ENCODE measurements at places on chromosomes 3 and 15.

GRCh38 chr15:42118650-42119445, 24.5 kb upstream of the PLA2G4D start:
- no peak for DNase-seq

DNA sequence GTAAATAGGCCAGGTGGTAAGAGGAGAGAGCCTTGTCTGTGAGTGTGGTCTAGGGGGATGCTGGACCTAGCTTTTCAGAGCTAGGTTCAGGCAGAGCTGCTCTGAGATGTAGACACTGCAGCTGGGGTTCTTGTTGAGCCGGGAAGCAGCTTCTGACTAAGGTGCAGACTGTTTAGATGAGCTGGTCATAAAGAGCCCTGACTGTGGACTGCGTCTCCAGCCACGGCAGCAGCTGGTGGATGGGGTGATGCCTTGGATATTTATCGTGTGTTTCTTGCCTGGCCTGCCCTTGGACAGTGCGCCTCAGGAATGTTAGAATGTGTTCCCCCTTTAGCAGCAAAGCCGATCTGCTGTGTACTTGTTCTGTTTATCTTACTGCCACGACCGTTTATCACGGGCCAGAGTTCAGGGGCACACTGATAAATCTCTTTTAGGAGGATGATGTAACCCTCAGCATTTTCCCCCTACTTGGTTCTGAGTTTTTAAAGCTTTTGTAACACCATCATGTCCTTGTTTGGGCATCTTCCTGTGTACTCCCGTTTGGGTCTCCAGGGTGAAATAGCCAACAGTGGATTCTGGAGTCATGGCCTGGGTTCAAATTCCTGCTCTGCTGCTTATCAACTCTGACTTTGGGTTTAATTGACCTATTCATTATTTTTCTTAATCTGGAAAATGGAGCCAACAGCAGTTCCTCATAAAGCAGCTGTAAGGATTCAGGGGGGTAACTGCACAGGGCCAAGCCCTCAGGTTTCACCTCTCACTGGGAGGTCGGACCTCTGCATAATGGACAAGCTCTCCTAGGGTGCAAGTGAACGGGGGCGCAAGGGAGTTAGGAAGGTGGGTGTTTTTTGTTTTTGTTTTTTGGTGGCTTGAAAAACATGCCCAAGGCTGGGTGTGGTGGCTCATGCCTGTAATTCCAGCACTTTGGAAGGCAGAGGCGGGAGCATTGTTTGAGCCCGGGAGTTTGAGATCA, 51.4 kb downstream of the FLNB start:
- no peak for DNase-seq

DNA sequence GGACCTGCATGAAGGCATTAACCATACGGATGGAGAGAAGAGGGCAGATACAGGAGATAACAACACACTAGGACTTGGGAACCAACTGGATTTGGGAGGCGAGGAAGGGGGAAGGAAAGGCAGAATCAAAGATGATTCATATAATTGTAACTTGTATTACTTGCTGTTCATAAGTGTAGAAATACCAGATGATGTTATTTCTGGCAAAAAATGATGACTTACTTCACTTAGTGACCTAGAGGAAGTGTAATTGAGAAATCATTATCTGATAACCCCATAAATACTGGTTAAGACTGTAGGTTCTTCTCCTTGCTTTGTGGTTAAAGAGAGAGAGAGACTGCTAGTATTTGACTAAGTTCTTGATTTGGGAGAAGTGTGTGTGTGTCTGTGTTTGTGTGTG, 50.5 kb upstream of the GK5 start:
- DNase-seq = no peak

DNA sequence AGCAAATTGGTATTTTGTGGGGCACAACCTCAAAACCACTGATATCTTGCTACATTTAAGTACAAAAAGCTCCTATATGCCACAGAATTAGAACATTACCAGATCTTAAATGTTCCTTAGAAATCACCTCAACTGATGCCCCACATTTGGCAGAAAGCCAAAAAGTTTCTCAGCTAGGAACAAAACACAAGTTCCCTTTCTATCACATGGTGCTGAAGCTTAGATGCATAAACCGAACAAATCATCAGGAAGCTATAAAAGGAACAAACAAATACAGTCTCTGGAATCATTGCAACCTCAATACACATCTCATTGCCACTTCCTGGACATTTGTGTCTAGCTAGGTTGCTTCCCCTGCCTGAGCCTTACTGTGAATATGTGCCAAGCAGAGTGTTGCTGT, 492.6 kb downstream of the LPP start:
- DNase-seq = no peak

DNA sequence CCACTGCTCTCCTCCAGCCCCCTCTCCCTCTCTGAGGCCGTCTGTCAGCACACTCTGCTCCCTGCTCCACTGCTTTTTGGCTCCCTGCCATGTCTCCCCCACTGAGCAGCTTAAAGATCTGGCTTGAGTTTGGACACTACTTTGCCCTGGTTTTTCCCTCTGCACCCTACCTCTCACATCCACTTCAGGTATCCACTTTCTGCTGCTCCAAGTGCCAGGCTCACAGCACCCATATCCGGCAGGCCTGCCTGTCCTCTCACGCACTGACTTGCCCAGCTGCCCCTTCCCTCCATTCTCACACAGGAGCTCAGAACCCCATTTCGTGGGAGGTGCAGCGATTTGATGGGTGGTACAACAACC, 3.7 kb downstream of the DUOX1 start:
- DNase-seq = no peak

GRCh38 chr3:125120379-125121122, 64.8 kb upstream of the HEG1 start:
- no peak for DNase-seq

DNA sequence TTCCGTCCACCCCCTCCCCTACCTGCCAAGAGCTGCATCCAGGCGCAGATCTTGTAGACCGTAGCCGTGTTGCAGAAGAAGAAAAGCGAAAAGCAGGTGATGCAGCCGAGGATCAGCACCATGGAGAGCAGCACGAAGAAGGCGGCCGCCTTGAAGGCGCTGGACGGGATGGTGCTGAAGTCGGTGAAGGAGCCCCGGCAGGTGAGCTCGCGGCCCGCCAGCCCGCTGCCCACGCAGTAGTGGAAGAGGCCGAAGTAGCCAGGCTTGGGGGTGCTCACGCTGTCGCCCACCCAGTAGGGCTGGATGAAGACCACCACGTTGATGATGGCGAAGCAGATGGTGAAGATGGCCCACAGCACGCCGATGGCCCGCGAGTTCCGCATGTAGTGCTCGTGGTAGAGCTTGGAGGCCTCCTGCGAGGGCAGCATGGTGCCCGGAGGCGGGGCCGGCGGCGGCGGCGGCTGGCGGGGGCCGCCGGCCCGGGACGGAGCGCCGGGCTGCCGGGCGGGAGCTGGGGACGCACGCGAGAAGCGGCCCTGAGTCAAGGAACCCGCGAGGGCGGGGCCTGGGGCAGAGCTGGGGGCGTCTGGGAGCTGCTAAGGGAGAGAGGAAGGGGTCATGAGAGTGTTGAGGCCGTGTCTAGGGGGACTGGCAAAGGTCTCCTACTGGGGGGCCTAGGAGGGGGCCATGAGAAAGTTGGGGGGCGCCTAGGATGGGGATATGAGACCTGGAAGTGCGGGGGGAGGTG, 1.2 kb downstream of the LHFPL4 start:
- peak; percentile 23 for DNase-seq

DNA sequence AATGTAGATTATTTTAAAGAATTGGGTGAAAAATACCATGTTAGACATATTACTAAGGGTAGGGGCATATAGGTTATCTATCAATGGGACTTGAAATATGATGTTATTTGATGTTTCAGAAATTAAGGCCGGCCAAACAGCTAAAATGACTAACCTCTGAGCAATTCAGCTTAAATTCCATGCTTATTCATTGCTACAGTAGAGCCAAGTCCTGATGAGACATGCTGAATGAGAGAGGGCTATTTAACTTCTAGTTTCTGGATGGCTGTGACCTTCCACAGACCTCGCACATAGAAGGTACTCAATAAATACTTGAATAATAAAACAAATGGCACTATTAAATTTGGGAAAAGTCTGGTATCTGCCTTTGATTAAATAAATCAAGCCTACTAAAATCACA, 175.6 kb upstream of the WNT5A start:
- DNase-seq = no peak

DNA sequence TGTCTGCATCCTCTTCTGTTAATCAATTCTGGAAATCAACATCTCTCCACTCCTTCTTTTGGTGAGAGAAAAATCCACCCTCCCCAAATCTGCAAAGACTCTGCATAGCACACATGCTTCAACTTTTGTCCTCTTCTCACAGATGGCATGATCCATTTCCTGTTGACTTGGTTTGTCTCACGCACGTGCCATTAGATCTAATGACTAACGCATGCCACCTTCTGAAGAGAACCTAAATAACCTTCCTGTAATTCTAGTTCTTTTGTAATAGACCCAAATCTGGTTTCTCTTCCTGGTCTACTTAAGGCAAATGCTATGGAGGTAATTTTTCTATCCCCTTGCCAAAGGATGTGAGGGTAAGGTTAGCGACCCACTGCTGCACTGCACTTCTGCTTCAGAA, 51.0 kb upstream of the ATOSA start:
- DNase-seq = no peak

DNA sequence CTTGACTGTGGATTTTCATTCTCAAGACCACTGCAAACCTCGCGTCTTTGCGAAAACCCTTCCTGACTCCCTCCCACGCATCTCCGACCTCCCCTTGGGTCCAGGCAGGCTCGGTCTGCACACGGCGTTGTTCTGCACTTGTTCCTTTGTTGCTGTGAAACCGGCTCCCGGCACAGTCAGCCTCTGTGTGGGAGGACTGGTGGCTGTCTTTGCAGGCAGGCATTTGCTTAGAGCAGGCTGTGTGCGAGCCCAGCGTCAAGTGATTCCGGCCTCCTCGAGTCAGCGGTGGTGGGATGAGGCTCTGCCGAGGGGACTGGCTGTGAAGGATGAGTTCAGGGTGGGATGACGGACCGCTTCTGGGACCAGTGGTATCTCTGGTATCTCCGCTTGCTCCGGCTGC, 102.6 kb upstream of the ROPN1 start:
- DNase-seq = no peak

- DNase-seq = no peak
Observed at GRCh38 chr3:53680028-53680427, 166.2 kb downstream of the CHDH start.

GRCh38 chr3:31230425-31231223, 302.1 kb upstream of the STT3B start:
- DNase-seq = no peak

- no peak for DNase-seq
Observed at GRCh38 chr3:38490281-38491030, 5.7 kb upstream of the EXOG start.

GRCh38 chr3:151796105-151796680, 17.7 kb upstream of the AADAC start:
- no peak for DNase-seq

GRCh38 chr3:118636841-118637240, 397.8 kb downstream of the IGSF11 start:
- DNase-seq = no peak

DNA sequence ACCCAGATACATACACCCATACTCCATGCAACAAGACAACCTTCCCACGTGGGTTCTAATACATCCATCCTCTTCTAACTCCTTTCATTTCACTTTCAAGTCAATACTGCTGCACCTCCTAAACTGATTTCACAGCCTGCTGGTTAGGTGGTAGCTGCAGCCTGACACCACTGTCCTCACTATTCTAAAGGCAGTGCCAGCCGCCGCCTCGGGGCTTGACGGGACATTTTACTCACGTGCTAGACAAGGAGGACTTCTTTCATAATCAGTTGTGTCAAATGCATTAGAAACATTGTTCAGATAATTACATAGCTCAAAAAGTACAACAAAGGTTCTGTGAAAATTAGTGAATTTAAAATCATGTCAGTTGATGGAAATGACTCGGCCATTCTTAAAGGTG, 6.3 kb downstream of the UROC1 start:
- DNase-seq = no peak

DNA sequence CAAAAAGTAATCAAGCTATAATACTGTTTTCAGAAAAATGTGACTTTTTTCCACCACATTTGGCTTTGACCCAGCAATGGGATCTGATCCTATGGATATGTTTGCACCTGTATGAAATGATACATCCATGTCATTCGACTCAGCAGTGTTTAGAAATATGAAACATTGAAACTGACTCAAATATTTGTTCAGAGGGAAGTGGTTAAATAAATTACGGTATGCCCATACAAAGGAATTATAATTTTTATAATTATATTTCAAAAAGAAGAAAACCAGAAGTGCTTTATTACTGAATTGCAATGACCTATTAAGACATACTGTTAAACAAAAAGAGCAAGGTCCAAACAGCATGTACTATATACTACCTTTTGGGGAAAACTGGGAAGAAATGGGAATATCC, 546.5 kb downstream of the MAGI1 start:
- no peak for DNase-seq

GRCh38 chr3:141384157-141384556, 15.9 kb downstream of the ZBTB38 start:
- no peak for DNase-seq

GRCh38 chr3:155428563-155428962, 135.1 kb upstream of the STRIT1 start:
- DNase-seq = no peak

Data from T-helper 2 cell treated with Interferon-gamma antibody and Interleukin-4, amounts not matched to agents 5 μg/mL and 100 μg/mL, for 36 hours (primary cell).